Activated naive CD4-positive, alpha-beta T cell (primary cell): ENCODE measurements at places on chromosomes 3 and 15.

- no peak for DNase-seq
Observed at GRCh38 chr3:195802261-195802701, 9.4 kb downstream of the MUC4 start.

- no peak for DNase-seq
Observed at GRCh38 chr15:61753018-61753710, 307.1 kb downstream of the VPS13C start.

DNA sequence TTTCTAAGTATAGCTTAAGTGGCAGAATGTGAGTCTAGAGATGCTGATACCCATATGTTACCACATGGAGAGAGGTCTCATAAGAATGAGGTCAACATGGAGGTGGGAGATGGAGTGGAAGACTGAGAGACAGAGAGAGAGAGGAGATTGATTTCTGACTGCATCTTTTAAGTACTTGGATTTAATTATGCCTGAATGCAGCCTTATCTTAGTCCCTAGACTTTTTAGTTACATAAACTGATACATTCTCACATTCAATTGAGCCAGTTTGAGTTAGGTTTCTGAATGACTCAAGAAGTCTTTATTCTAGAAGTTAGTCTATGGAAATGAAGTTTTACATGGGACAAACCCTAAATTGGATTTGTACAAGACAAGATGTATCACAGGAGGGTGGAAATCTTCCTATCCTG lies 58.5 kb upstream of the TNFSF10 start:
- DNase-seq: no peak

DNA sequence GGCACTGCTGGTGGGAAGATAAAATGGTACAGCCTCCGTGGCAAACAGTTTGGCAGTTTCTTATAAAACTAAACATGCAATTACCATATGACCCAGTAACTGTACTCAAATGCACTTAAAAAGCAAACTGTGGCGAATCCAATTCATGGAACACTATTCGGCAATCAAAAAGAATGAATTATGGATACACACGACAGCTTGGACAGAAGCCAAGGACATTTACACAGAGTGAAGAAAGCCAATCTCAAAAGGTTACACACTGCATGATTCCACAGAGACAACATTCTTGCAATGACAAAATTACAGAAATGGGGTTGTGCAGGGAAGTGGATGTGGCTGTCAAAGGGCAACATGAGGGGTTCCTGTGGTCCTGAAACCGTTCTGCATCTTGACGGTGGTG lies 122.1 kb upstream of the IQSEC1 start:
- DNase-seq: no peak

DNA sequence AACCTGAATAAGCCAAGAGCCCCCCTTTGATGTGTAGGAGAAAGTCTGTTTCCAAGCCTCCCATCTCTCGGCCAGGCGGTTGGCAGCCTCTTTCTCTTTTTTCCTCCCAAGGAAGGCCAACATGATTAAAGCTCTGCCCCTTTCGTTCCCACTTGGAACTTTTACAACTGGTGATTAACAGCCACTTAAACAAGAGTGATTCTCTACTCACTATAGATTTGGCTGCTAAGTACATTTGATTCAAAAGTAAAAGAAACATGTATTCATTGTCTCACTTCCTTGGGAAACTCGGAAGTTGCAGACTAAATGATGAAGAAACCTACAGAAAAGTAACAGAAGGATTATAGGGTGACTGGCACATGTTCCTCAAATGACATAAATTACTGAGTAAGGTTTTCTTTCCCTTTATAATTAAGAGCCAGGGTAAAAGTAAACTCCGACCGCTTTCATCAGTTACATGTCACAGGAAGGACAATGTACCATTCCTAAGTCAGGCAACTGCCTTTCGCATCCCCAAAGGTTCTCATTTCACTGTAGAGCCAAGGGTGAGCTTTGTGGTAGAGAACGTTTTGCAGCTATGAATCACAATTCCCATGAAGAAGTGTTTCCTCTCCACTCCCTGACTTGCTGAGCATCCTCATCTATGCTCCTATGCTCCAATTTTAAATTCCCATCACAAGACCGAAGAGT lies 72.7 kb downstream of the MB21D2 start:
- DNase-seq: no peak
